ENCODE measurements at places on chromosomes 5 and 9. TPM values are rescaled to one million over a fixed set of nuclear protein-coding genes. Genes with fewer than 3 reads are reported as not detected.

NDUFAF2 gene
- total RNA-seq, result 39.0 TPM

CHSY3 gene
- total RNA-seq, result 4.9 TPM

ZFP2 gene
- 2.0 TPM for total RNA-seq

PCDHAC1 gene
- total RNA-seq, result 2.1 TPM

TRMO gene
- 22.3 TPM for total RNA-seq

WDR31 gene
- total RNA-seq, result 1.1 TPM

FGF1 gene
- total RNA-seq, result 43.1 TPM

PLCXD3 gene
- 4.9 TPM for total RNA-seq

ANKRD18B gene
- total RNA-seq, result not detected

SLC45A2 gene
- not detected for total RNA-seq

CTXN3 gene
- not detected for total RNA-seq

- no peak for DNase-seq
These were observed 504.3 kb downstream of the AGTPBP1 start for GRCh38 chr9:85237478-85237877.

GRCh38 chr9:110912419-110913291, 125.6 kb downstream of the LPAR1 start:
- no peak for DNase-seq

- DNase-seq, result no peak
These were observed 21.7 kb downstream of the ANKRD55 start for GRCh38 chr5:56211298-56211865.

DNA sequence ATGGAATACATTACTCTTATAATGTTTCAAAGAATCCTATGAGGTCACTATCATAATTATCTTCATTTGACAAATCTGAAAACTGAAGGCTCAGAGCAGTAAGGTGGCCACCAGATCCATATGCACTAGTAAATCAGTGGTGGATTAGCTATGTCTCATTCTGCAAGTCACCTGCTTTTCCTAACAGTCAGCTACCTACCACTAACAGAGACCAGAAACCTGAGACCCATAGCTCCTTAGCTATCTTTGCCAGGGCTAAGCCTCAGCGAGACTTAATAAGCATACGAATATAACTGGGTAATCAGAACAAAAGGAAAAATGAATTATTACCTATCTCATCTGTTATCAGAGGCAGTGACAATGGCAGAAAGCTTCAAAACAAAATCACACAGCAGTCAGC, 118.7 kb downstream of the AUH start:
- no peak for DNase-seq

GRCh38 chr5:57676222-57677098, 193.8 kb upstream of the ACTBL2 start:
- no peak for DNase-seq

- DNase-seq, result no peak
These were observed 40.8 kb upstream of the SMU1 start for GRCh38 chr9:33117306-33117705.

- DNase-seq, result no peak
These were observed 105.7 kb downstream of the UGCG start for GRCh38 chr9:112002131-112002846.

DNA sequence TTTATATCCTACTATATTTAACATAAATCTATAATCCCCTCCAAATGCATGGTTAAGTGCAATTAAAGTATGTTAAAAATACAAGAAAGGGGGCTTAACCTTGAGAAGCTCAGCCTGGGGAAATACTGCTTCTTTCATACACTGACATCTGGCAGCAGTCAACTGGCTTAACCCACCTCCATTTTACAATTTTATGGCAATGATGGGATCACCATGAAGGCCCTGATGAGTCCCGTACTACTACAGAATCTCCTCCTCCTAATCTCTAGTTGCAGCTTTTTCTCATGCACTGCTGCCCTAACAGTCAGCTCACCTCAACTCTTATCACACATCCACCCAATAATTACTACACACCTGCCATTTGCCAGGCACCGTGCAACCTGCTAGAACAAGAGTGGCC, 40.9 kb downstream of the ZNF608 start:
- DNase-seq, result no peak

DNA sequence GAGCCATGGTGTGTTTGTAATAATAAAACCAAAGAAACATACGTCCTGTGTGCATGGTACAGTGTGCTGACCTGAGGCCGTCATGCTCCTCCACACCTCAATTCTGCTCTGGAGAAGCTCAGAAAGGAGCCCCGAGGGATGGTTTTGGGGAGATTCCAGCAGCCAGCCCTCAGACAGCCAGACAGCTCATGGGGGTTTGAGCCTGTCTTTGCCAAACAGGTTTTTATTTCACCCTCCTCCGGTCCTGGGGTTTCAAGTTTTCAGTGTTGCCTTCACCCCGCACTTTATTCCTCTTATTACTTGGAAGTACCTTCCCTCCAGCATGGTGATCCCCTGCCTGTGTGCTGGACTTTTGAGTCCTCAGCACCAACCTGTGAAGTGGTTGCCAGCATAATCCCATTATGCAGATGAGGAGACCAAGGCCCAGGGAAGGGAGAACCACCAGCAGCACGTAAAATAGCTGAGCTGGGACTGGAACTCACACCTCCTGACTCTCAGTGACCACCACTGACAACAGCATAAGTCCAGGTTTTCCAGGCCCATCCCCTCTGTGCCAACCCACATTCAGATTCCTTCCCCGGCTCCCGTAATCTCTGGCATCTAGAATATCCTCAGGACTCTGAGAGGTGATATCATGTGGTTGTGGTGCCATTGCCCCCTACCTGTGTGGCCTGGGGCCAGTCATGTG, 35.1 kb downstream of the TGFBI start:
- DNase-seq, result no peak

DNA sequence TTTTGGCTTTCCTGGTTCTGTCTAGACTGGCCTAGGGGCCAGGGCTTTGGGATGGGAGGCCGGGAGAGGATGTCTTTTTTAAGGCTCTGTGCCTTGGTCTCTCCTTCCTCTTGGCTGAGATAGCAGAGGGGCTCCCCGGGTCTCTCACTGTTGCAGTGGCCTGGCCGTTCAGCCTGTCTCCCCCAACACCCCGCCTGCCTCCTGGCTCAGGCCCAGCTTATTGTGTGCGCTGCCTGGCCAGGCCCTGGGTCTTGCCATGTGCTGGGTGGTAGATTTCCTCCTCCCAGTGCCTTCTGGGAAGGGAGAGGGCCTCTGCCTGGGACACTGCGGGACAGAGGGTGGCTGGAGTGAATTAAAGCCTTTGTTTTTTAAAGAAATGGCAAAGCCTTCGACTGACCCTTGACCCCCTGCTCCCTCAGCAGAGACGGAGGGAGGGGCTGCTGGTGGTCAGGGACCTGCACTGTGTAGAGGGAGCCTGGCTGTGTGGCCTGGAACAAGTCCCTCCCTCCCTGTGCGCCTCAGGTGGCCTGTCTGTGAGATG, 11.1 kb downstream of the FPGS start:
- no peak for DNase-seq

DNA sequence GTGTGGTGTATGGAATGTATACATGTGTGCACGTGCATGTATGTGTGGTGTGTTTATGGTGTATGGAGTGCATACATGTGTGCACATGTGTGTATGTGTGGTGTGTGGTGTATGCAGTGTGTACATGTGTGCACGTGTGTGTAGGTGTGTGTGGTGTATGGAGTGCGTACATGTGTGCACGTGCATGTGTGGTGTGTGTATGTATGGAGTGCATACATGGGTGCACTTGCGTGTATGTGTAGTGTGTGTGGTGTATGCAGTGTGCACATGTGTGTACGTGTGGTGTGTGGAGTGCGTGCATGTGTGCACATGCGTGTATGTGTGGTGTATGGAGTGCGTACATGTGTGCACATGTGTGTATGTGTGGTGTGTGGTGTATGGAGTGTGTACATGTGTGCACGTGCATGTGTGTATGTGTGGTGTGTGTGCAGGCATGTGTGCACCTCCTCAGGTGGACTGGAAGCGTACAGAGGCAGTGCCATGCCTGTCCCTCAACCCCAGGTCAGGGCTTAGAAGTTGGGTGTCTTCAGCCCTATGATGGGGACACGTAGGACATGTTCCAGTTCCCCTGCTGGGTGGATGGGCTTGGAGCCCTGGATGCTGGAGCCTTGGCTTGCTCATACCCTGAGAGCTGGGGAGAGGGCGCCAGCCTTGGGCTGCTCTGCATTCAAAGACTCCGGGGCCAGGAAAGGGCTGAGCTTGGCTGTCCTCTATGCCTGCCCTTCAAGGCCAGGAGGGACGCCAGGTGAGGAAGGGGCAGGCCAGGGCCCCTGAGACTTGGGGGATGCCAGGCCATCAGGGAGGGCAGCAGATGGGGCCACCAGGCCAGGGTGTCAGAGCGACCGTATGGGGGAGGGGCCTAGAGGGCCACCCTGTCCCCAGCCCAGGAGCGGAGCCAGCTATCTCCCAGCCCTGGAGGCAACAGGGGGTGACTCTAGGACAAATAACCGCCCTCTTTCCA, 12.2 kb downstream of the MYMK start:
- no peak for DNase-seq

- DNase-seq, result no peak
These were observed 1.1 kb upstream of the PFDN1 start for GRCh38 chr5:140303966-140304365.

DNA sequence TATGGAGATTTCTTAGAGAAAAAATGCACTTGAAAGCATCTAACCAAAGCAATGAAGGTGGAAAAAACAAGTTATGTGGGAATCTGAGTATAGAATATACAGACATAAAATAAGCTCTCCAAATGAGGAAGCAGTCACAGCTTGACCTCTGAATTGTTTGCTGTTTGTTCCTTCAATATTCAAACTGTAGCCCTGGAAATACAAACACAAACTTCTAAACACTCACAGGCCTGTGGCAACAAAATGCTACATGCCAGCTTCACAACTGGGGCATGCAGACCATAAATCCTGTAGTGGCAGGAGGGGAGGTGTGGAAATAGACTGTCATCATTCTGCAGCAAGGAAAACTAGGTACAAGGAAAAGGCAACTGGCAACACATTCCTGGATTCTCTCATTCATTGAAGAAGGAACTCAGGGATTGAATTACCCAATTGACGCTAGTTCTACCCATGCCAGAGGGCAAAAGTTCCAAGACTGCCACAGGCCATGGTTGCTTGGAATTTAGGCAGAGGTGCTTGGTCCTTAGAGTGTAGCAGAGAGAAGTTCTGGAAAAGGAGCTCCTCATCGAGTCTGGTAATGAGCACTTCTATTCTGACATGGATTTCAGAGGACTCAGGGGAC, 349.6 kb downstream of the PDE4D start:
- no peak for DNase-seq

DNA sequence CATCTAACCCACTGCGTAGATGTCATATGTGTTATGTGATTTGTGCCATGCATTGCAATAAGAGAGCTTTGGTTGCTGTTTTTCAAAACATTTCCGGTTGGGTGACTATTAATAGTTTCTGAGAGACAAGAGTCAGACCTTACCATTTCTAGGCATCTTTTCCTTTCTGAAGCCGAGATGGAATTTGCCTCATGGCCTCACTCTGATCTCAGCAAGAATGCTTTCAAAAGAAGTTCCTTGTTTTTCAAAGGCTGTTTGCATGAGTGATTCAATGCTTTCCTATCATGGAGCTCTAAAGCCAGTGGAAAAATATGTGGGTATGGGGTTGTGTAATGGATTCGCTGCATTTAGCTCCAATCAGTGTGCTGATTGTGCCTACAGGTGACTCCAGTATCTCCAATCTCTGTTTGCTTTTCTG, 203.1 kb upstream of the PPP1R2B start:
- no peak for DNase-seq

GRCh38 chr5:96427824-96428223, 5.2 kb downstream of the PCSK1 start:
- no peak for DNase-seq

- DNase-seq, result no peak
These were observed 8.7 kb upstream of the GRIN1 start for GRCh38 chr9:137130176-137130755.

GRCh38 chr9:129416821-129417539, 203.9 kb downstream of the C9orf50 start:
- no peak for DNase-seq

DNA sequence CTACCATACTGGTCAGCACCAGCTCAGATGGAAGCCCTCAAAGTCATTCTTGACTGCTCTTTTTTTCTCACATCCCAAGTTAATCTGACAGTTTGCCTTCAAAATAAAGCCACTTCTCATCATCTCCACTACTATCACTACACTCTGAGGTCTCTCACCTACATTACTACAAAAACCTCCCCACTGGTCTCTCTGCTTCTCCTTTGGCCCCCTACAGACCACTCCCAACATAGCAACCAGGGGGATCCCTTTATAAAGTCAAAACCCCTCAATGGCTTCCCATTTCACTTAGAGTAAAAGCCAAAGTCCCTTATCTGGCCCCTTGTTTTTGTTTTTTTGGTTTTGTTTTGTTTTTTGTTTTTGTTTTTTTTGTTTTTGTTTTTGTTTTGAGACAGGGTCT, 4.6 kb downstream of the ARAP3 start:
- no peak for DNase-seq

DNA sequence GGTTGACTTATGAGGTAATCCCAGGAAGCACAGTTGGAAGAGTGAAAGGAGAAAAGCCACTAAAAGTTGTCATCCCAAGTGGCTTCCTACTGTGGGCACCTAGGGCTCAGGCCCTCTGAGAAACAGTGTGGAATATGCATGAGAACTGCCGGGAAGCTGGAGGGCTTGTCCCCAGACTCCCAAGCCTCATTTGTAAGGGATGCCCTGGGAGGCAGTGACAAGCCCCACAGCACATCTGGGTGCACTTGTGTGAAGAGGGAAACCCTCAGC, 64.5 kb downstream of the SFXN1 start:
- DNase-seq, result no peak

GRCh38 chr9:37952731-37953130, 48.8 kb upstream of the SLC25A51 start:
- no peak for DNase-seq

All from omental fat pad (tissue), 4 donors.